Aortic smooth muscle cell (primary cell): ENCODE measurements at places on chromosomes 3 and 15. TPM values are rescaled to one million over a fixed set of nuclear protein-coding genes. Genes with fewer than 3 reads are reported as not detected.

Gene SERINC4
- total RNA-seq = under 0.01 and 0.06 TPM in 2 replicates

Gene GOLGA8S
- under 0.01 and 0.06 TPM in 2 replicates for total RNA-seq

Gene ARPP21
- 2.1 and 8.6 TPM in 2 replicates for total RNA-seq

Gene SLC2A2
- not detected in 2 replicates for total RNA-seq

Gene SAMMSON
- total RNA-seq = not detected in 2 replicates

Gene KBTBD13
- total RNA-seq = not detected in 2 replicates

Gene EXD1
- total RNA-seq = not detected in 2 replicates

Gene LRRC31
- total RNA-seq = not detected in 2 replicates

Gene MELTF
- 1.7 and 5.2 TPM in 2 replicates for total RNA-seq

Gene FSTL1
- total RNA-seq = 849 and 1,254 TPM in 2 replicates

Gene NR1I2
- under 0.01 and 0.06 TPM in 2 replicates for total RNA-seq

Gene ZKSCAN7
- total RNA-seq = 5.2 and 5.7 TPM in 2 replicates

Gene HAPLN3
- total RNA-seq = 5.2 and 20.6 TPM in 2 replicates

Gene ITPKA
- total RNA-seq = 1.7 and 2.4 TPM in 2 replicates
